ENCODE measurements at places on chromosomes 2 and 18.

GRCh38 chr2:9105601-9106337, 100.8 kb upstream of the ASAP2 start:
- DNase-seq: no peak

- DNase-seq: peak; percentile 94
These were observed 83.7 kb upstream of the GALNT5 start for GRCh38 chr2:157173740-157174184.

DNA sequence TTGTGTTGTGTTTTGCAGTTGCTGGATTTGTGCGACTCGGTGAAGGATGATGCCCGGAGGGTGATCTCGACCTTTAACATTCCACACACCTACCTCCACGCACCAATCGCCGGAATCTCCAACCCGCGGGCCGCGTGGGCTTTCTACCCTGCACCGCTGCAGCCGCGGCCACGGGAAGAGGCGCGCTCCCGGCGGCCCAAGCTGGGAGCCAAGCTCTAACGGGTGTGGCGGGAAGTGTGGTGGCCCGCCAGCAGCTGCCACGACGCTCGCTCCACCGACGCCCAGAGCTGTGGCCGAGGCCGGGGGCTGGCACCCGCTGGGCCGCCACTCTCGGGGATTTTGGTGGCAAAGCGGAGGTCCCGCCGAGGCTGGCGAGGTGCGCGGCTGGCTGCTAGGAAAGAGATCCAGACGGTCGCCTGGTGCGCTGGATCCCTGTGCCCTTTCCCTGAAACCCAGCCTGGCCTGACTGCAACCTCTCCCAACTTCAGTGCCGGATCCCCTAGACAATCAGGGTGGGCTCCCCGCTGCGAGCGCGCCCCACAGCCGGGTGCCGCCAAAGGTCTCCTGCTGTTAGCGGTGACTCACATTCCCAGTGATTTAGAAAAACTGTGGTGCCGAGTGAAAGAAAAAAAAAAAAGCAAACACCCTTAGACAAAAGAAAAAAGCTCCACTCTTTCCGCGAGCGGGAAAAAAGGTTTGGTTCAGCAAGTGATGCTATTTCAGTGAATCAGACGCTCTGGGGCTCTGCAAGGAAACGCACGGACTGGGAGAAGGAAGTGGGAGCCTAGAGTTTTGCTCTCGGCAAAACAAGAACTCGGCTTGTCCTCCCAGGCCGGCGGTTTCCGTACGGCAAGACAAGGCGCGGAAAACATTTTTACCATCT, 2.9 kb upstream of the BCL2L11 start:
- DNase-seq: peak; percentile 82

- DNase-seq: no peak
These were observed 4.9 kb downstream of the TTL start for GRCh38 chr2:112486895-112487294.

- DNase-seq: peak; percentile 20
These were observed 41.1 kb downstream of the MYO7B start for GRCh38 chr2:127576433-127577207.

DNA sequence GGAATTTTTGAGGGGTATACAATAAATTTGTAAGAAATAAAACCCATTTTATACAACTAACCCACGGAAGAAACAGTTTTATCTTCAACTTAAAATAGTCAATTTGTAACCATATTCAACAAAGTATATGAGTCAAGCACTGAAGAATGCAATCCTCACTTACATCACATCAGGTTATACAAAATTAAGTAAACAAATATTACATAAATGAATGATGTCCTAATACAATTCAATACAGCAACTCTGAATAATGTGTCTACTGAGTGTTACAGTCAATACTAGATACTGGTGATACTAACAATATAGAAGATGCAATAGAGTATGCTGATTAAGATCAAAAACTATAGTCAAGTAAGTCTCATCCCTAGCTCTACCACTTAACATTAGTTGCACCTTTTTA, 58.6 kb downstream of the FANCL start:
- no peak for DNase-seq
